ENCODE measurements at places on chromosomes 4 and X.

GRCh38 chrX:12366440-12366839 lies 228.2 kb downstream of the FRMPD4 start:
- DNase-seq = no peak

DNA sequence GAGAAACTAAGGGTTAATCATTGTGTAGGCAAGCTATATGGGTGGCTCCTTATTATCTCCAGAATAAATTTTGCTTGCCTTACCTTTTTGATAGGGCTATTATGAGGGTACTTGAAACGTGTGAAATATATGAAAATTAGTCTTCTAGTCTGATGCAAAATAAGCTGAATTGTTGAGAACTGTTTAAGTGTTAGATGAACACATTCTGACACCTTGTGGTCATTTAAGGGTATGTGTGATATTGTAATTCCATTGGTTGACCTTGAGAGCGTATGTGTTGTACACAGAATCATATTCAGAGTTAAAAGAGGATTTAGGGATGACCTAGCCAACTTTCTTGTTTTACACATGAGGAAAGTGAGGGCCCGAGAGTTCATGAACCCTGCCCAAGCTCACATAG lies 44.6 kb upstream of the LINC00632 start:
- no peak for DNase-seq

GRCh38 chr4:53586121-53586816 lies 5.0 kb downstream of the LNX1 start:
- no peak for DNase-seq

DNA sequence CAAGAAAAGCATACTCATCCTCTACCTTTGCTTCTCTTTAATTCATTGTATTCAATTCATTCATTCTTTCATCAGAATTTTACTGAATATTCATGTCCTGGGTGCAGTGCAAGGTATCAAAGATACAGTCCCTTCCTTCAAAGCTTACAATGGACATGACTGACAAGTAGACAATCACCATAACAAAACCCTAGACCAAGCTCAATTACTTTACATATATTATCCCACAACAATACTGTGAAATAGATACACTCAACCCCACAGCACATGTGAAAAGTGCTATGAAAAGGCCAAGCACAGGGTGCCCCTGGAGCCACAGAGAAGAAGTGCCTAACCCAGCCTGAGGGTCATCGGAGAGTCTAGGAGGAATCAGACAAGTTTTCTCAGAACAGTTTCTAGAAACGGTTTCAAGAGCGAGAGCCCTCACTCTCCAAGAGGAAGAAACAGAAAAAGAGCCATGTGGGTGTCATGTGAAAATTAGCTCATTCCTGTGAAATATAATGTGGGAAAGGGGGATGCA lies 15.3 kb downstream of the AMBN start:
- DNase-seq = no peak

GRCh38 chrX:10146346-10146745 lies 10.4 kb upstream of the CLCN4 start:
- DNase-seq = no peak

GRCh38 chrX:28586981-28587551 lies at the start of gene IL1RAPL1:
IL1RAPL1 (plus strand) TSS chrX:28587446.
- DNase-seq = no peak

DNA sequence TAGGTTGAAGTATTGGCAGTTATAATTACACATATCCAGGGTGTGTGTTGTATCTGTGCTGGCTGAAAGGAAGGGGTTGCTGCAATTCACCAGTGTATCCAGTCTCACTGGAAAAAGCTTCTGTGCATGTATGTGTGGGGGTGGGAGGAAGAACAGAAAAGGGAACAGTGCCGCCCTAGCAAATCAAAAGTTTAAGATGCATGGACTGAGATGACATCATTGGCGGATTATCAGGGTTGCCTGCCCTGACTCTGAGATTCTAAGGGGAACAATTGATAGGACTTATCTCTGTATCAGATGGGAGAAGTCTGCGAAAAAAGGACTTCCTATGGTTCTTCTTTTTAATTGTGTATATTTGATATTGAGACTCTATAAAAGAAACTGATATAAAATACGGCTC lies 3.5 kb downstream of the SLC25A43 start:
- DNase-seq = peak; percentile 63

DNA sequence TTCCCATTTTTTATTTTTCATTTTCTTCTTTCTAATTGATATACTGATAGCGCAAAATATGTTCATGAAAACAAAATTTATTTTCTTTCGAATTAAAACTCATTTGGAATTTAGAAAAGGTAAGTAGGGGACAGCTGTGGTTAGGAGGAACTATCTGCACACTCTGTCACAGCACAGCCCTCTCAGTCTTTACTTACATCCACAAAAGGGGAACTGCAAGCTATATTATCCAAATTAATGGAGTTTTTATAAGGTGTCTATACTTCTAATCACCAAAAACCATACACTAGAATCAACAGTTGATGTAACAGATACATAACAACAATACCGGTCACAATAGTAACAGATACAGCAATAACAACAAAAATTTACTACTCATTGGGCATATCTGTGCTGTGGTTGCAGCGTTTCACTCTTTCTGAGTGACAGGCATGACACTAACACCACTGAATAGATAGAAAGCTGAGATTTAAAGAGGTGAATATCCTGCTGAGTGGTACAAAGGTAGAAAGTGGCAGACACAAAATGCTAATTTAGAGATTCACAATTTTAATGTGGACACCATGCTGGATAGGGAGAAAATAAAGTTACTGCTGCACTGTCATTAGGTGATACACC lies 160.7 kb downstream of the PPP3CA start:
- DNase-seq = no peak

- DNase-seq = no peak
Measured at GRCh38 chr4:19659101-19659500, 592.6 kb upstream of the SLIT2 start.

DNA sequence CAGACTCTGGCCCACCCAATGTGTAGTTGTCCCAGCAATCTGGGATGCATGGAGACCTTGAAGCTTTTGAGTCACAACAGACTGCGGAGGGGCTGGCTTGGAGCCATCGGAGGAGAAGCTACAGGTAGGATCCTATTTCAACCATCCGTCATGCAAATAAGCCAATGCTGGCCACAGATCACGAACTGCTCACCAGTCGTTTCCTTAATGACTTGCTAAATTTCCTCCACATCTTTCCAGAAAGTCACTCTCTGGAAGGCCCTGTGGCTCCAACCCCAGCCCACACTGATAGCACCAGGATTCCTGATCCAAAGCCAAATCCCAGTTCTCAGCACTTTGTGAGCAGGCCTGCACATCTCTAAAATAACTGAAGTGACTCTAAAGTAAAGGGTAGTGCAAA lies 321.3 kb downstream of the RAB28 start:
- DNase-seq = no peak

DNA sequence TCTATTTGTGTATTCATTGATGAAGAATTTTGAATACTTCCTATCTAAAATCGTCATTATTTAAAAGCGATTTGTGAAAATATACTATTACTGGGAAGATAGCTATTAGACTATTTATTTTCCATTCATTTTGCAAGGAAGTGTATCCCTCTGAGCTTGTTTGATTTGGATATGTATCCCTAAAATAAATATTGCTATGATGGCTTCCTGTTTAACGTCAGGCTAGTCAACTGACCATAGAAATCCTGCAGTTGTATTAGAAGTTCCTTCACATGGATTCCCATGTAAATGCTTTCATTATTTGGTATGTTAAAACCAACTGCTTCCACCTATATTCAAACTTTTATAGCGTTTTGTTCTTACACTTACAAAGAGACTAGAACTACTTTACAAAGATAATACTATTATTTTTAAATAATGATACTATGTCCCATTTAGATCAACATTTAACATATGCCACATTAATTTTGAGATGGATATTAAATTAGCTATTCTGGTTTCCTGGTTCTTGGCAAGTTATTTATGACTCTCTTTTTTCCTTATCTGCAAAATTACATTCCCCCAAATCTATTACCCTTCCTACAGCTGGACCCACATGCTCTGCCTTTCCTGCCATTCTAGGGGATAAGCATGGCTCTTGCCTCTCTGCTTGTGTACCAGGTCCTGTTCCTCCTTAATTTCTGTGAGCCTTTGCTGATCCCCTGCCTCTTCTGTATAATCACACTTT lies 26.7 kb upstream of the PDE5A start:
- no peak for DNase-seq

GRCh38 chr4:40672528-40673522 lies 43.2 kb upstream of the RBM47 start:
- DNase-seq = peak; percentile 93

GRCh38 chrX:80550722-80551121 lies 130.5 kb downstream of the TENT5D start:
- no peak for DNase-seq

GRCh38 chr4:172103456-172103855 lies 290.3 kb downstream of the GALNTL6 start:
- no peak for DNase-seq

DNA sequence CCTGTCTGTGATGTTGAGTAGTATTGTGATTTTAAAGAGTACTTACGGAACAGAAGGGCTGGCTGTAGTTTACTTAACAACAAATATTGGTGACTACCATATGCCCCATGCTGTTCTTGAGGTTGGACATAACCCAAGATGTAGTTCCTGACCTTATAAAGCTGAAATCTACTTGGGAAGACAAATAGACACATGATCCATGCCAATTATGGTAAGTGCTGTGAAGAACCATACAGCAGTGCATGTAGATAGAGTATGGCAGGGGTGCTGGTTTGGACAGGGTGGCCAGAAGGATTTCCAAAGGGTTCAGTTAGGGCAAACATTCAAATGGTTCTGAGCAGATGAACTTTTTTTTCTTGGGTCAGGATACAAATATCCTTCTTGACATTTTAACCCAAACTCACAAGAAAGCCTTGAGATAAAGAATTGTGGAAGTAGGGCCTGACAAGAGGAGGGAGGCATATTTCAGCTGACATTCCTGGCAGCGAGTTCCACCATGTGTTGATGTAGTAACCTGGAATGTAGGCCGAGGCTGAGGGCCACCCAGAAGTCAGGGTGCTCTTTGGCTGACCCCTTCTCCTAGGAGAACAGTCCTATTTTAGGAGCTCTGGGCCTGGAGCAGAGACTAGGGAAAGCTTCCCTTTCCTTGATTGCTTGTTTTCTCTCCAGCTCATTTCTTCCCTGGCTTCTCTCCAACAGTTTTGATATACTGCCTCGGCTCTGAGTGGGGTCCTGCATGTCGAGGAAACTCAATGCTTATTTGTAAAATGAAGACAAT lies 74.2 kb downstream of the FREM3 start:
- DNase-seq = no peak

DNA sequence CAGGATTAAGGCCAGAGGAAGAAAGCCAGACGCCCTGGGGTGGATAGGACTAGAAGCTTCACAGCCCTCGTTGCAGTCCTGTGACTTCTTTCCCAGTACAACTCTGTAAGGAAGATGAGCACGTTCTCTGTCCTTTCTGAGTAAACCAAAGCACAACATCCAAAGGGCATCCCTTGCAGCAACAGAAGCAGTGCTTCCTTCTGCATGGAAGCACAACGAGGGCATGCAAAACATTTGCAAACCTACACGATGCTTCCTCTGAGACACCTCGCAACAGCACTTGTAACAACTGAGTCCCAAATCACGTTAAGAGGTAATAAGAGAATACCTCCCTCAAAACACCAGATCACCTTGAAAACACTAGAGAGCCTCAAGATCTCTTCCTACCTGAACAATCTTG lies 335.7 kb upstream of the RASGEF1B start:
- DNase-seq = no peak

DNA sequence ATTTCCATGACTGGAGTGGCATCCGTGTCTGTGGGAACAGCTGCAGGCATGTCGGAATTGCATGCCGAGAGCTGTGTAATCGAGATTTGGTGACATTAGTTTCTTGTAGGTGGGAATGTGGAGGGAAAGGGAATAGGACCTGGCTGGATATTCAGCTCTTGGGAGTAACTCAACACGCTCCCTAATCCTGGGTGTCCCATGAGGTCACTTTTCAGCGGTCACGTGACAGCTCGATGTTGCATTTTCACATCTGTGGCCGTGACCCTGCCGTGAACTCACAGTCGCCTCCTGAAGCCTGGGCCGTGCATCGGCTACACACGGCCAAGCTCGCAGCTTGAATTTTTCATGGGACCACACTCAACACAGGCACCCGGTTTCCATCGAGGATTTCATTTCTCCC lies 25.8 kb upstream of the PSAPL1 start:
- no peak for DNase-seq

DNA sequence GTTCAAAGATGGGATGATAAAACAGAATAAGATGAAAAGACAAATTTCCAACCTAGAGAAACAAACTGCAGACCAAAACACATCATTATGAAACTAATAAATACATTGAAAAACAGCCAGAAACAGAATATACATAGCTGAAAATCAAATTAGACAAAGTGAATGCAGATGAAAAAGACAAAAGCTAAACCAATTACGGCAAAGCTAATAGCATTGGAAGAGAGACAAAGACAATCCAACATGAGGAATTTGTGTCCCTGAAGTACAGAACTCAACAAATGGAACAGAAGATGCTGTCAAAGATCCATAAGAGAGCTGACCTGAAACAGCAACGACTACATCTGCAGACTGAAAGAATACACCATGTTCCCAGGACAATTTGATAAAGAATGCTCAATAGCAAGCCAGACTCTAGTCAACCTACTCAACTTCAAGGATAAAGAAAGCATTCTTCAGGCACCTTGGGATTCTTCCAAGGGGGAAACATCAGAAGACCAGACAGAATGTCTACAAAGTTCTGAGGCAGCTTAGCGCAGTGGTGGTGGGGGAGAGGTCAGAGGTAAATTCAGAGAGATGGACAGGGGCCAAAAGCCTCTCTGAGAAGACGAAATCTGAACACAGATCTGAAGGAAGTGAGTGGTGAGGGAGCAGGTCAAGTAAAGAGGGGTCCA lies 27.4 kb upstream of the IRAK1 start:
- no peak for DNase-seq

- no peak for DNase-seq
Measured at GRCh38 chr4:88964450-88964849, 92.5 kb downstream of the FAM13A start.

GRCh38 chr4:173046144-173046543 lies 122.5 kb upstream of the GALNT7 start:
- no peak for DNase-seq

DNA sequence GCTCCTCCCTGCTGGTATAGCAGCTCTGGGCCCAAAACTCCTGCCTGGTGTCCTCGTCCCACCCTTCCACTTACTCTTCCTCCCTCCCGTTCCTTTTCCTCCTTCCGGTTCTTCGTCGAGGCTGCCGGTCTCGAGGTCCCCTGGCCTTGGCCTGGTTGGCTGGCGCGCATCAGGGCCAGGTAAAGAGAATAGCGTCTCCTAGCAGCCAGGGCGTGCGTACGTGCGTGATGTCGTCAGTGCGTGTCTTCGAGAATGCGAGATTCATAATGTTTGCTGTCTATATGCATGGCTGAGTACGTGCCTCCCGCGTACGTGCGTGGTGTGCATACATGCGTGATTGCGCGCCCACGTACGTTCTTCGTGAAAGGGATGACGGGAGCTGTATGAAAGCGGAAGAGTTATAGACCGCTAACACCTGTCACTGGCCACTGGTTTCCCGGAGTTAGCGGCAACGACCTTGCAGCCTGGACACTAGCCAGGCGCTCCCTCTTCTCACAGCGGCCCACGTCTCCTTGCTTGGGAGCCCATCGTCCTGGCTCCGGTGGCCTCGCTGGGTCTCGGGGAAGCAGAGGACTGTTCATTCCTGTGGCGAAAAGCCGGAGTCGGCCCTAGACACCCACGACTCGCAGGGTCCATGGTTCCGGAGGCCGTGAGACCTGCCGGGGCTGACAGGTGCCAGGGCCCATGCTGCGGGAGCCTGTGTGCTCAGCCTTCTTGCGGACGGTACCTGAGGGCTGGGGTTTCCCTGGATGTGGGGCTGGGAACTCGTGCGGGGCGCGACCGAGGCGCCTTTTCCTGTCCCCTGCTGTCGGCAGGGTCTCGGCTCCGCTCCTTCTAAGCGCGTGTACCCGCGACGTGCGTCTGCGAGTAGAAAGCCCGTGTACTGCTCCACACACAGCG lies at the start of gene EOLA1:
Gene EOLA1 (plus strand): TSS at position 392 of the 900 bp plus-strand sequence. CDS start 4,619 bp downstream, outside the sequence.
- DNase-seq = peak; percentile 94

Data from HL-60 (cell line).